ENCODE measurements at places on chromosomes 12 and 14.
A peak's percentile ranks its signal among the peaks of the same experiment; 100 is the strongest.

GRCh38 chr12:63787306-63787705 is 7.6 kb downstream of the RXYLT1 start:
- DNase-seq = no peak

- DNase-seq = peak; percentile 93
Observed at GRCh38 chr12:53324779-53325510, 3.5 kb upstream of the AAAS start.

DNA sequence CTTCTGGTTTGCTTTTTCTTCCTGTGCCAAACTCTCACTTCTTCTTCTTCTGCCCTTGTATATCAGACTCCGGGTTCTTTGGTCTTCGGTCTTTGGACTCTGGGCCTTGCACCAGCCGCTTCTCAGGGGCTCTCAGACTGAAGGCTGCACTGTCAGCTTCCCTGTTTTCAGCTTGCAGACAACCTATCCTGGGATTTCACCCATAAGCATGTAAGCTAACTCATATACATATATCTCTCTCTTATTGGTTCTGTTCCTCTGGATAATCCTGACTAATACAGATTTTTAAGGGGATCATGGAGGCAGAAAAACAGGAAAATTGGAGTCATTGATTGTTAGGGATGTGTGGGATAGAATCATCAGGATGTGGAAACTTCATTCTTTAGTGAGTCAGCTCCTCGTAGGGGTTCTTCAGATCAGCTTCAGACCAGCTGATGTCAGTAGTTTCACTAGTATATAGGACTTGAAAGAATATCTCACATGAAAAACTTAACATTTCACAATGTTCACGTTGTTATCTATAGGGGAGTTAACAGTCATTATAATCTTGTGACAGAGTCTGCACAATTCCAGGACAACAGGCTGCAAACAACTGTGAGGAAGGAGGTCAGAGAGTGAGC is 102.9 kb downstream of the RASSF9 start:
- DNase-seq = no peak

DNA sequence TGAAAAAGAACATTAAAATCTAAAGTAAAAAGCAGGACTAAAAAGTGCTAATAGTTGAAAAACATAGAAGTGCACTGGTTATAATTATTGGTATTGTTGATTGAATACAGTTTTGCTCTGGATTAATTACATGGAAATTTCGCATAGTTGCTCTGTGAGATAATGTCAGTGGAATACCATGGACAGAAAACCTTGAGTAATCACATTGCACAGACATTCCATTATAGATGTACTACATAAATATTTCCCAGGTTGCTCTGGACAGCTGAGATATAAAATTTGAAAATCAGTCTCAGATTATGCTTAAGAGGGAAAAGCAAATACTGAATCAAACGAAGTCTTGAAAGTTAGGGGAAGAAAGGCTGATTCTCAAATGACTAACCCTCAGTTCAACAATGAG is 439.3 kb upstream of the FLRT2 start:
- no peak for DNase-seq

DNA sequence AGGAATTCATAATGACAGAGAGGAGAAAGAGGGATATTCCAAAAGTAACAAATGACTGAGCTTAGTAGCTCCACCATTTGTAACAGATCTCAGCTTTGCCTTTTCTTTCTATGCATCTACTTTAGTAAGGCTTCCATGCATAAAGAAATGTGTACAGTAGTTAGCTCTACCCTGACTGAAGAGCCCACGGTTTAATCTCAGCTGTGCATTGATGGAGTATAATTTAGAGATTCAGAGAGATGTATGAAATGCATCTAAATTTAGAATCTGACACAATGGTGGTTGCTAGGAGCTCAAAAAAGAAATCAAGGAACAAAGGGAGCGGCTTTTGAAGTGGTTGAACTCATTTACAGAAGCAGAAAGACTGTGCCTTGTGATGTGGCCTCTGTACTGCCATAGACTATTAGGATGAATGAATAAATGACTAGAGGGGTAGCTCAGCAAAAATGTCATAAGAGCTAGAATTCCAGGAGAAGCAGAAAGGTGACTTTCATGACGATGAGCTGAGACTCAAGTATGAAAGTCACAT is 838.6 kb downstream of the RPS29 start:
- no peak for DNase-seq

DNA sequence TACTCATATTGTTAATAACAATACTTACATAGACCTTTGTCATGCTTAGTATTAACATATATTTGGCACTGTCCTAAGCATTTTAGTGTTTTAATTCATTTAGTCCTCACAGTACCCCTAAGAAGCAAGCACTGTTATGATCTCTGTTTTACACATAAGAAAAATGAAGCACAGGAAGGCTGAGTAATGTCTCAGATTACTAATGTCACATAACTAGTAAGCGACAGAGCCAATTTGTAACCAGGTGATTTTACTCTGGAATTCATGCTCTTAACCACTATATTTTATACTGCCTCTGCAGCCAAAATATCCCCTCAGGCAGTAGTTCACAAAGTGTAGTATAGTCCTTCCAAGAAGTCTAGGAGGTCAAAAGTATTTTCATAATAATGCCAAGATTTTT is 20.3 kb downstream of the TMEM253 start:
- no peak for DNase-seq

DNA sequence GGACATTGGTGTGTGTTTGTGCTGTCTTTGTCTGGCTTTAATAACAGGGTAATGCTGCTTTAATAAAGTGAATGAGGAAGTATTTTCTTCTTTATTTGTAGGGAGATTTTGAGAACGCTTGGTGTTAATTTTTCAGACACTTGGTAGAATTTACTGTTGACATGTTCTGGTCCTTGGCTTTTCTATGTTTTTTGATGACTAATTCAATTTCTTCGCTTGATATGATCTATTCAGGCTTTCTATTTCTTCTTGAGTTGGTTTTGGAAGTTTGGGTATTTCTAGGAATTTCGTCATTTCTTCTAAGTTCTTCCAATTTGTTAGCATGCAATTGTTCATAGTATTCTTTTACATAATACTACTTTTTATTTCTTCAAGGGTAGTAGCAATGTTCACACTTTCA is 167.8 kb downstream of the TTC6 start:
- no peak for DNase-seq

Measured in activated naive CD8-positive, alpha-beta T cell treated with anti-CD3 and anti-CD28 coated beads, Interleukin-2, amount 50 U/mL, for 24 hours (primary cell).